ENCODE measurements at places on chromosomes 1 and 21.

DNA sequence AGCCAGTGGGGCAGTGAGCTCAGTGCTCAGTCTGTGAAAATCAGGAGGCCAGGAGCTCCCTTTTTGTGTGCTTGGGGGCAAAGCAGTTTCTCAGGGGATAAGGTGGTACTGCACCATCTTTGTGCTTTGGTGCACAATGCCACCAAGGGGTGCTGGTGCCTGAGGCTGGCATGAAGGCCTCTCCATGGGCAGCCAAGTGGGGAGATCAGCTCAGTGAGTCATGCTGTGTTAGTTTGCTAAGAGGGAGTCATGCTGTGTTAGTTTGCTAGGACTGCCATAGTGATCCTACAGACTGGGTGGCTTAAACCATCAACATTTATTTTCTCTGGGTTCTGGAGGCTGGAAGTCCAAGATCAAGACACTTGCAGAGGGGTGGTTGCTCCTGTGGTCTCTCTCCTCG, 428.1 kb downstream of the PRDM2 start:
- DNase-seq: no peak

GRCh38 chr1:34653110-34653509, 101.7 kb upstream of the GJB5 start:
- DNase-seq: no peak

DNA sequence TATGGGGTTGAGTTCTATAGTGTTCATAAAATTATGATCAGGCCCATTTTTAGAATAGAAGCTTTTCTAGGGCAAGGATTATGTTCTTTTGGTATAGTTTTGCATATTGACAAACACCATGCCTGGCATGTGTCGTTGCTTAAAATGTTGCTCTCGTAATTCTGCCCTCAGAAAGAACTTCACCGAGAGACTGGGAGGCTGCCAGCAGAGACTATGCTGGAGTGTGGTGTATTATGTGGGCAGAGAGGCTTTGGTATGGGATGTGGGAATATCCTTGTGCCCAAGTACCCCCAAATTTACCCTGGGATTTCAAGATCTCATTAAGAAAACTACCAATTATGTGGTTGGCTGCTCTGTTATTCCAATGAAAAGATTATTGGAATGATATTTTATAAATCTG, 27.9 kb downstream of the PGM1 start:
- no peak for DNase-seq

DNA sequence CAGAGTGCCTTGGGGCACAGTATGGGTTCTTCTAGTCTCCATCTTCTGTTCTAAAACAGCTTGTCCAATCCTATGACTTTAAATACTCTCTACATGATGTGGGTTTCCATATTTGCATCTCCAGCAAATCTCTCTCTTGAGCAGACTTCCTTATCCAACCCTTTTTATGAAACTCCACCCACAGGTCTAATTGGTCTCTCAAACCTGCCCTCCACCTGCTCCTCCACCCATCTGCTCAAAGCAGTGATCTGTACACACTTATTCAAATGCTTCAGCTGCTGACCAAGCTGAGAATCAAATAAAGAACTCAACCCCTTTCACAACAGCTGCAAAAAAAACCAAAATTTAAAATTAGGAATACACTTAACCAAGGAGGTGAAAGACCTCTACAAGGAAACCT, 11.5 kb downstream of the MCOLN2 start:
- no peak for DNase-seq

DNA sequence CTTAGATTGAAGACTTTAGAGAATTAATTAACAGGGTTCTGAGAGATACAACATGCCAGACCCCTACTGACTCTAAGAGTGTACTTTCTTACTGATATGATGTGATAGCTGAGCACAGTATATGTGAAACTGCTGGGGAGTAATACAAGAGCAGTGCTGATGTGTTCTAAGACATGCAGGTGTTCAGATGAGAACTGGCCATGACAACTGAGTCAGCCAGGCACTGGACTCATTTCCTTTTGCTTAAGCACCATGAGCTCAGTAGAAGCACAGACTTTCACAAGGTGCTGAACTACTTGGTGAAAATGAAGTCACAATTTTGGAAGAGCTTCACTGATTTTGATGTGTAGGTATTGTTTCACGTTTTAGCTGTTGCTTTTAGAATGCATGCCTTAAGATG, 15.9 kb upstream of the POGZ start:
- no peak for DNase-seq

GRCh38 chr1:228463559-228464455, 23.4 kb upstream of the RNF187 start:
- DNase-seq: no peak

DNA sequence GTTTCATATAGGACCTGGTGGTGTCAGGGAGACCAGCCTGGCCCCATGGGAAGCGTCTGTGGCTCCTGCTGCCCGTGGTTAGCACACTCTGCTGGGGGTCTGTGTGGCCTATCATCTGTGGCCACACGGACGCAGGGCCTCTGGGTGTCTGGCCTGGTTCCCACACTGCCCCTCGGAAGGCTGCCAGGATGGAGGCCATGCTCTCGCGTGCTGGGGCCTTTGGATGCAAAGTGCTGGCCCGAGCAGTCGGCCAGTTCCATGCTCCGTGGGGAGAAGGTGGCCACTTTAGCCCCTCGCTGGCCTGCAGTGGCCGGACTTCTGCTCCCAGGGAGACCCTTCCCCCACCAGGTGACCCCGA, 20.8 kb upstream of the LRRC3 start:
- DNase-seq: no peak

GRCh38 chr1:23389837-23390321, 20.2 kb upstream of the ZNF436 start:
- no peak for DNase-seq

DNA sequence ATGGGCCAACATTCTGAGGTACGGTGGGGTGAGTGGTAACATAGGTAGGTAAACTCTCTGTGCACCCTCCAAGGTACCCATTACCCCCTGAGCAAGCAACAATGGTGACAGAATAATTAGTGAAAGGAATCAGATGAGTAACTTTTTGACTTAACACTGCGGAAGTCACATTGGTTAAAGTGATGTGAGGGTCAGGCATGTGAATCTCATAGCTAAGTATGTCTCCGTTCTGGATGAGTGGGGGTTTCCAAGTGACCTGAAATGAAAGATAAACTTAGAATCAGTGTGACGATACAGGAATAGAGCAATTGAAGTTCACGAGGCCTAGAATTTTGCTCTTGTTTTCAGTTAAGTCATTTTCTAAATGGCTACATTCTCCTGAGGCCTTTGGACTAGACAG, 311.7 kb downstream of the KCTD3 start:
- no peak for DNase-seq

DNA sequence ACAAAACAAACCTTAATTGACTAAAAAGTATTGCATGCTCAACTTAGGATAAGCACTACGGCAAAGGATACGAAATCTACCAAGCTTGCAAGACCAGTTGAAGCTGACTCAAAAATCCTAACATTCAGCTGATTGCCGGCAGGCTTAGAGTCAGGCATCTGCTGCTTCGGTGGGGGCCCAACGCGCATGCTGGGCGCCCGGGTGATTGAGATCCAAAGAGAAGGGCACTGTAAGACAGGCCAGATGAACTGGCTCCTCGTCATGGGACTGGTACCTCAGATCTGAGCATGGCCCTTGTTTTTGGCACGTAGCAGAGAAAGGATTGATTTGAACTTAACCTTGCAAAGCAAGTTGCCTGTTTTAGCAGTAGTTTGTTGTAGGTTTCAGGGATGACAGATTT, 86.6 kb downstream of the PRDM2 start:
- no peak for DNase-seq

DNA sequence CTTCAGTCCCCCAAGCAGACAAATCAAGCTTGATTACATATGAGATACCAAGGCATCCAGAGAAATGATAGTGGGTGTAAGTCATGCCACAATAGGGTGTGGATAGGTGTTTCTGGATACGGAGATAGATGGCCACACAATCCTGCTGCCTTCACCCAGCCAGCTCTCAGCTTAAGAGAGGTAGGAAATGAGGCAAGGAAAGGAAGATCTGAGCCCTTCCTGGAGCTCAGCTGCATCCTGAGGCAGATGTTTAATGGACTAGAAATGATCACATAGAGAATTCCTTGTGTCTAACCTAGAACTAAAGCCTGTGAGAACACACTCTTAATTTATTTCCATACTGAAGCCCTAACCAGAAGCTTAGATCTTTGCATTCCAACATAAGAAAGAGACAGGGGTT, 210.3 kb downstream of the ST6GALNAC3 start:
- DNase-seq: no peak

- DNase-seq: no peak
These were observed 3.1 kb upstream of the LMOD1 start for GRCh38 chr1:201949491-201949890.

DNA sequence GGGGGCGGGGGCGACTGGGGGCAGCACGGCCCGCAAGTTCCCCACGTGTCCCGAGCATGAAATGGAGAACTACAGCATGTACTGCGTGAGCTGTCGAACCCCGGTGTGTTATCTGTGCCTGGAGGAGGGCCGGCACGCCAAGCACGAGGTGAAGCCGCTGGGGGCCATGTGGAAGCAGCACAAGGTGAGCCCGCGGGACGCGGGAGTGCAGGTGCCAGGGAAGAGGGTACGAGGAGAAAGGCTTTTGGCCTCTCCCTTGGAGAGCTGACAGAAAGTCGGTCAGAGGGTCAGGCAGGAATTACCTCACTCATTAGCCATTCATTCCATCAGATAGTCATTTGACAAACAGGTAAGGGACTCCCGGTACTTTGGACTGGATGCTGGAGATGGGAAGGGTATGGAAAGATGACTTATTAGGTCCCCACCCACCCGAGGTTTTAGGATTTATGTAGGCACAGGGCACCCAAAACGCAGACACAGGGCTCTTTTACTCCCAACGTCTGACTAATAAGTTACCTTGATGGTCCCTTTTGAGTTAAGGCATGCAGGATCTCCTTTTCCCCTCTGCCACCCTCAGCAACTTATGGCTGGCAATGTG, 2.1 kb downstream of the TRIM67 start:
- no peak for DNase-seq

- DNase-seq: no peak
These were observed 27.5 kb upstream of the GPR88 start for GRCh38 chr1:100510451-100510850.

DNA sequence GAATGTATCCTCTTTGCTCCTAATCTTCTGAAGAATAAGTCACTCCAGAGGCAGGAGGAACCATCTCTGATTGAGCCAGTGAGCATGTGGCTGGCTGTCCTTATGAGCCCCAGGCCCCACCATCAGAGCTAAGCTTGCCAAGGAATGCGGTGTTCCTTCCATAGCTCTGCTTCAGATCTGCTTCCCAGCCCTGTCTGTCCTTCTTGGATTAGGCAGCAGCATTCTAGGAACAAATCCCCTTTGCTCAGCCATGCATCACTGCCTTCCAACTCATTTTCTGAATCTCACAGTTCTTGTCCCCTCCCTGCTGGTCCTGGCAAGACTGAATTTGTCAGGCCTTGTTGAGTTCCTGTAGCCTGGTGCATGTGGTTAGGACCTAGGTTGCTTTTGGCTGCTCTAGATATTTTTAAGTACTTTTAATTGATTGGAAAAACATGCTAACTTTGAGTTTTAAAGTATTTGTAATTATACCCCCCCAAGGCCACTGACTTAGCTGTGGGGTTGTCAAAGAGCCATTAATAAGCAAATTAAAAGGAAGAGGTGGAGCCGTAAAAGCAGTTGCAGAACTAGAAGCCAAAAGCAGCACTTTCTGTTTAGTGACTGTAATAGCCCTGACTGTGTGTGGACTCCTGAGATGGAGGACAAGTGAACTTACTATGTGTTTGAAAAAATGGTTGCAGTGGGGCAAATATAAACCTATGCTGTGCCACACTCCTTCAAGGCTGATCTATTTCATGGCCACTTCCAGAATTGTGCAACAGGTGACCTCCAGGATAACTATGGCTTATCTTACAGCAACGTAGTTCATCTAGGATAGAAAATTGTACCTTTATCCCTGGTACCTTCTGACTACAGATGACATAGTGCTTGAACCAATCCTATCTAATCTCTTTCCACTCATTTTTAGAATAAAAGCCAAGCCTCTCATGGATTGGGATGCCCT, 61.3 kb upstream of the BACH1 start:
- DNase-seq: no peak

- no peak for DNase-seq
These were observed 1.4 kb upstream of the SRRM1 start for GRCh38 chr1:24641646-24642151.

DNA sequence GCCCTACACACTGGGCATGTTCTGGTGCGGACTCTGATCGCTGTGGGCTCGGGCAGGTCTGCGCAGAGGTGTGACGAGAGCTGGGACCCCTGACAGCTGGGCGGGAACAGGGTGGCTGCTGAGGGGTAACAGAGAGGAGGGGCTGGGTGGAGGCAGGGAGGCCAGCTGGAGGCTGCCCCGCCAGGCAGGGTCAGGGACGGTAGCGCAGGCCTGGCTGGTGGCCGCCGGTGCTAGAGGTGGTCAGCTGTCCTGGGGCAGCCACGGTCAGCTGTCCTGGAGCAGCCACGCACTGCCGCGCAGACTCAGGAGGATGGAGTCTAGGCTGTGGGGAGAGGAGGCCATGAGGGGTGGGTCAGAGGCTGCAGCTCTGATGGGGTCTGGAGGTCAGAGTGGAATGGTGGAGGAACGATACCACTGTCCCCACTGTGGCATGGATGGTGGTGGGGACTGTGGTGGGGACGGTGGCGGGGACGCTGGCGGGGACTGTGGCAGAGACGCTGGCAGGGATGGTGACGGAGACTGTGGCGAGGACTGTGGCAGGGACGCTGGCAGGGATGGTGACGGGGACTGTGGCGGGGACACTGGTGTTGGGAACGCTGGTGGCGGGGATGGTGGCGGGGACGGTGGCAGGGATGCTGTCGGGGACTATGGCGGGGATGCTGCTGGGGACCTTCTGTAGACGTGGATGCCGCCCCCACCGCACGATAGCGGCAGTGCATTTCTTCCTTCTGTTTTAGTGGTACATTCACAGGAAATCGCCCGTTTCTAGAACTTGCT, 21.3 kb upstream of the LRRC3 start:
- DNase-seq: no peak

- no peak for DNase-seq
These were observed 26.8 kb downstream of the TRPM2 start for GRCh38 chr21:44379991-44380865.

DNA sequence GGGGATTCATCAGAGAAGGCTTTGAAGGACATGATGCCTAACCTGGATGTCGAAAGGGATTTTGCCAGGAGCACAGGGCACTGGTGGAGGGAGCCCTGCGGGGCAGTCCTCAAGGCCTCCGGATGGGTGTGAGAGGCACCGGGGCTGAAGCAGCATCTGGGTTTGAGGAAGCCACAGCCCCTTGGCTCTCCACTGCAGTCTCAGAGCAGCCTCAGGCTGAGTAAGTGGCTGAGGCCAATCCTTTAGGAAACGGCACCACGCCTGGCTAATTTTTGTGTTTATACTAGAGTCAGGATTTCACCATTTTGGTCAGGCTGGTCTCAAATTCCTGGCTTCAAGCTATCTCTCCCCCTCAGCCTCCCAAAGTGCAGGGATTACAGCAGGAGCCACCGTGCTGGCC, 12.0 kb downstream of the ERVH48-1 start:
- no peak for DNase-seq
